Dermis blood vessel endothelial cell (primary cell): ENCODE measurements at places on chromosomes 4 and X. TPM values are rescaled to one million over a fixed set of nuclear protein-coding genes. Genes with fewer than 3 reads are reported as not detected.

BEND2 gene
- under 0.01 TPM in 1 of 2 replicates, not detected in the other for total RNA-seq

HHIP gene
- total RNA-seq: 37.1 and 191 TPM in 2 replicates

FAAH2 gene
- total RNA-seq: 0.51 and 1.1 TPM in 2 replicates

PRR27 gene
- total RNA-seq: not detected in 2 replicates

VSIG1 gene
- 0.51 and 0.65 TPM in 2 replicates for total RNA-seq

MAGEB10 gene
- total RNA-seq: not detected in 2 replicates

NEUROG2 gene
- total RNA-seq: not detected in 2 replicates

CFAP47 gene
- not detected in 2 replicates for total RNA-seq

ASMT gene
- not detected in 2 replicates for total RNA-seq
